ENCODE measurements at places on chromosomes 13 and 19.

- DNase-seq, result no peak
Observed at GRCh38 chr19:14530005-14530348, 583 bp downstream of the TECR start.

GRCh38 chr19:1864480-1865171 lies 1.2 kb upstream of the KLF16 start:
- DNase-seq, result peak; percentile 72

GRCh38 chr13:41900918-41901317 lies 60.0 kb downstream of the VWA8 start:
- peak; percentile 65 for DNase-seq

DNA sequence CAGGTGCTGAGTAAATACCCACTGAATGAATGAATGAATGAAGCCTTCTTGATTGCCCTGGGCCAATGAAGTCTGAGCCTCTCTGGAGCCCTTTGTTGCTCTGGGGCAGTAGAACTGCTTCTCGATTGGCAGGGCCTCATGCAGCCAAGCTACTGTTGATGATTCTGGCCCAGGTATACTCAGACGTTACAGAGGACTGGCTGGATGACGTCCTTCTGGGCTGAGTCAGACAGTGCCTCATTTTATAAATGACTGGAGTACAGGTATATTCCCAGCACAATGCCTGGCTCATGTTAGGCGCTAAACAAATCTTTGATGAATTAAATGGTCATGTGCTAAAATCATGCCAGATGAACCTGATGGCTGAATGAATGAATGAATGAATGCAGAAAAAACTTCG lies 243.8 kb upstream of the MAB21L1 start:
- DNase-seq, result no peak

- DNase-seq, result no peak
Observed at GRCh38 chr19:47726467-47726866, 13.2 kb downstream of the EHD2 start.

- DNase-seq, result no peak
Observed at GRCh38 chr13:52395704-52396103, 10.3 kb downstream of the THSD1 start.

DNA sequence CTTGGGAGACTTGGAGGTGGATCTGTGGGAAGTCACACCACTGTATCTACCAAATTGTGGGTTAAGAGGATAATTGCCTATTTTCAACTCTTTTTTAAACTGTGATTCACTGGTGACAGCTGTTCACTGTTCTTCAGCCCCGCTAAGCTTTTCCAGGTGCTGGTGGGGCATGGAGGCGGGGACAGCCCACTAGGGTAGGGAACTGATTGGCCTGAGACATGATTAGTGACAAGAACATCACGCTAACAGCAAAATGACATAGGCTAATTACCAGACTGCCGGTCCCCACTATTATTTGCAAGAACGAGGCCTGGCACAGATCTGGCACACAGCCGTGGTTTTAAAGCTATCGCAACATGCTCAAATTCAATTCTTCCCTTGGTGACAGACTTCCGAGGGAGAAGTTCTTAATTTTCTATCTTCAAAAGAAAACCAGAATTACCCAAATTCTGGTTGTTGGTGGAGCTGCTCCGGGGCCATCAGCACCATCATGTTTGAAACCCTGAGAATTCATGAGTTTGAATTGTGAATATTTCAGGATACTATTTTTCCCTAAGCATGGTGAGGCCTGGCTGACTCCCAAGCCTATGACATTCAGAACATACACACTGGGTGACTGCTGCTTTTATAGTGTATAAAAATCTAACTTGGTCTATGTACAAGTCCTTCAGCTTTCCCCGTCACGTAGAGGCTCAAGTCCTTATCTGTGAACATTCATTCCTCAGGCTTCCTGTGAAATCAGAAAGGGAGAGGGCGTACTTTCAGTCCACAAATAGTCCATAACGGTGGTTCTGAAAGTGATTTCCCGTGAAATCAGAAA lies 17.9 kb downstream of the DOCK9 start:
- DNase-seq, result no peak

- DNase-seq, result no peak
Observed at GRCh38 chr13:33283195-33283911, 2.2 kb downstream of the STARD13 start.

GRCh38 chr19:45529420-45529785 lies 22.1 kb downstream of the VASP start:
- DNase-seq, result no peak

GRCh38 chr19:16258440-16258903 lies 60.8 kb downstream of the AP1M1 start:
- DNase-seq, result no peak

DNA sequence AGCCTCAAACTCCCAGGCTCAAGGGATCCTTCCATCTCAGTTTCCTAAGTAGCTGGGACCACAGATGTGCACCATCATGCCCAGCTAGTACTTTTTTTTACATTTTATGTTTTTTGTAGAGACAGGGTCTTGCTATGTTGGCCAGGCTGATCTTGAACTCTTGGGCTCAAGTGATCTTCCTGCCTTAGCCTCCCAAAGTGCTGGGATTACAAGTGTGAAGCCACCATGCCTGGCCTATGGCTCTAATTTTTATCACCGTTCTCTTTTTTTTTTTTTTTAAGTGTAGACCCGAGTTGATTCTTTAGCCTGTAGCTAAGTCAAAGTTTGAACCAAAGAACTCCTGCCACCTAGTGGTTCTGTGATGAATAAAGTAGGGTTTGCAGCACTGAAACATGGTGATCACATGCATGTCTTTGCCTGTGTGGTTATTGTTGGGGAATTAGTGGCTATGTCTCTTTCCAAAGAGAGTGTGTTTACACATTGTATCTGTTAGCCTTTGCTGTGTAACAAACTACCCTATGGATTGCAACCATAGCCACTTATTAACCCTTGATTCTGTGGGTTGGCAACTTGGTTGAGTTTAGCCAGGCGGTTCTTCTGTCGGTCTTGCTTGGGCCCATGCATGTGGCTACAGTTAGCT lies 11.6 kb downstream of the NFILZ start:
- no peak for DNase-seq

- no peak for DNase-seq
Observed at GRCh38 chr13:27041341-27041740, 130.3 kb downstream of the USP12 start.

DNA sequence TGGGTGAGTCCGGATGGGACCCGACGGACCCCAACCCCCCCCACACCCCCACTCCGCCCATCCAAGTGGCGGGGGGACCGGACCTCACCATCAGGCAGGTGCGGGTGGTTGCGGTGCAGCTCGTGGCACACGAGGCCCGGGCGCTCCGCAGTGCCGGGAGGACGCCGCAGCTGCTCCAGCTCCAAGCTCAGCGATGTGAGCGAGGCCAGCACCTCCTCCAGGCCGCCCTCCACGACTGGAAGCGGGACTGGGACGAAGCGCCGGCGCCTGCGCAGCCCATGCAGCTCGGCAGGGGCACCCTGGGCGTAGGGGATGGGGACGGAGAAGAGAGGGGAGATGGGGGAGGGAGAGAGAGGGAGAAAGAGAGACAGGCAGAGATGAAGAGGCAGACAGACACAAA lies 30.1 kb upstream of the OLFM2 start:
- DNase-seq, result peak; percentile 5

DNA sequence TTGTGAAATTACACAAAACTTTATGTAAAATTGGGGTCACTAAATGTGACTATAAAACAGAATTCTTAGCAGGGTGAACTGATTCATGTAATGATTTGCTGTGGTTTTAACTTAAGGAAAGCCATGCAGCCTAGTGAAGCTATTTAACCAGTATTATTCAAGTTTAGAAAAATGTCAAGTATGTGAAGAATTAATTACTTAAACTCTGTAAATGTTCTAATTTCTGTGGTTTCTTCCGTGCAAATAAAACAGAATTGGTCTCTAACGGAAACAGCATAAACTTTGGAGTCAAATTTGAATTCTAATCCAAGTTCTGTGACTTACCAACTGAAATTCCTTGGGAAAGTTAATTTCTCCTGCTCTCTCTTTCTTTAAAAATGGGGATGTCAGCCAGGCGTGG lies 13.3 kb downstream of the CDC16 start:
- DNase-seq, result no peak

DNA sequence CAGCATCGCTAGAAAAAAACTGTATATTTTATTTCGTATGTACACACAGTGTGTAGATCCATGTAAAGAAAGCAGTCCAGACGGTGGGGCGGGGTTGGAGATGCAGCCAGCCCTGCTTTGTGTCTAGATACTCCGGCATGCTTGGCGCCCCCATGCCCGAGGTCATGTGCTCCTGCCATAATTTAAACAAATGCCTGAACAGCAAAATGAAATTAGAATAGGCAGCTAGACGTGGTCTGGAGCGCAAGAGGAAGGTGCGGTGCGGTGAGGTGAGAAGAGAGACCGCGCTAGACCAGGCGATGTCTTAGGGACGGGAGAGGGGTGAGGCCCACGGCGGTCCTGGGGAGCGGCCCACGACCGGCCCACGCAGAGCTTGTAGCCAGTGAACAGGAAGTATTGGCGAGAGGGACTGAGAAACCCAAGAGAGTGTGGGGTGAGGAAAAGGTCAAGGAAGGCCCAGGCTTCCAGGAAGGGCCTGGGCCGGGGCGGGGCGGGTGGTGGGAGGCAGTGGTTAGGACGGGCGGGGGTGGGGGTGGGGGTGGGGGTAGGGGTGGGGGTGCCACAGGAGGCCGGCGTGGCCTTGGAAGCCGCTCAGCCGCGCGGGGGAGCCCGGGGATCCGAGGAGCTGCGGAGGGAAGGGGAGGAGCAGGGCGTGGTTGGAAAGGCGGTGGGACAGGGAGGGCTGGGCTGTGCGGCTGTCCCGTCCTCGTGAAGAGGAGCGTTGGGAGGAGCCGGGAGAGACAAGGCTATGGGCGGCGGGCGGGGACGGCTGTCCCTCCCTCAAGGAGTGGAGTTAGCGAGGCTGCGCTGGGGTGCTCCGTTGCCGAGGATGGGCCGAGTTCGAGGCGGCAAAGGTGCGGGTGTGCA lies 254.7 kb upstream of the SGCG start:
- no peak for DNase-seq

DNA sequence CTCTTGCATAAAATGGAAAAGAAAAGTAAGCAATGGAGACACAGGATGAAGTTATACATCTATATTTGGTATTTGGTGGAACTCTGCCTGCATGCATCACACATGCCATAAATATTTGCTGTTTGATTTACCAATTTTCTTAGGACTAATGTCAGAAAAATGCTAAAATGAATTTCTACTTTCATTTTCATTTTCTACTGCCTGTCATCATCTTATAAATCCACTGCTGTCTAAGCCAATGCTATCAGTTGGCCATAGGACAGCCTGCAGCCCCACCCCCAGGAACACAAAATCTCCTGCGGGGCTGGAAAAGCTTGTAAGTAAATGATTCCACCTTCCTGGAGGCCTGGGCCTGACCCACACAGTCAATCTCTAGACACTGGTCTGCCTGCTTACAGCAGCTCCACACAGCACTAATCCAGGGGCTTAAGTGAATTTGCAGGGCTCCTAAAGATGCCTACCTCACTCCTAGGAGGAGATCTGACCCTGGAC lies 122.0 kb downstream of the ENOX1 start:
- DNase-seq, result peak; percentile 4

DNA sequence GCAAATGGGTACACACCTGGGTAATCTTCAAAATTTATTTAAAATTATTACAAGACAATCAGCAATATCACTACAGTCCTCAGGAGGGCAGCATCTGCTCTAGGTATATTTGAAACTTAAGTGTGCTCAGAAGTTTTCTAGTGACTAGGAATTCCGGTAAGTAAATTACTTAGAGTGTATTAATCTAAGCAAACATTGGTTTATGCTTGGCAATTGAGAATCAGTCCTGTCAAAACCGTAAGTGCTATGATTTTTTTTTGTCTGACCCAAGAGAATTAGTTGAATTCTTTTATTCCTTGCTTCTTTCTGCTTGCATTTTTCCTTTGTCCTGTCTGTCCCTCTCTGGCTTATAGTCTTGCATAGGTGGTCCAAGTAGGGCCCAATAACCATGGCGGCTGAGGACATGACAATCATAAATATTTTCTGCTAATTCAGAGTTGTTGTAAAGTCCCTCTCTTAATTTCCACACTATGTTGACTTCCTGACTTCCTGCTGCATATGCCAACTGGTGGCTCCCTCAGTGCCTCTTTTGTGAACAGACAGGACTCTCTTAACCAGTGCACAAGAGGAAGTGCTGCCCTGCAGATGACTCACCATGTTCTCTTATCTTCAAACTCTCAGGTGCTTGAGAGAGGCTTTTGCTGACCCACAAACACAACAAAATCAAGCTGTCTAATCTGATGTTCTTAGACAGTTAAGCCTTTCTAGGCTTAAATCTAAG lies 82.2 kb downstream of the SLAIN1 start:
- peak; percentile 23 for DNase-seq

GRCh38 chr19:18607226-18608101 lies 865 bp upstream of the CRLF1 start:
- no peak for DNase-seq

- DNase-seq, result no peak
Observed at GRCh38 chr13:96431044-96431581, 341.2 kb downstream of the HS6ST3 start.

DNA sequence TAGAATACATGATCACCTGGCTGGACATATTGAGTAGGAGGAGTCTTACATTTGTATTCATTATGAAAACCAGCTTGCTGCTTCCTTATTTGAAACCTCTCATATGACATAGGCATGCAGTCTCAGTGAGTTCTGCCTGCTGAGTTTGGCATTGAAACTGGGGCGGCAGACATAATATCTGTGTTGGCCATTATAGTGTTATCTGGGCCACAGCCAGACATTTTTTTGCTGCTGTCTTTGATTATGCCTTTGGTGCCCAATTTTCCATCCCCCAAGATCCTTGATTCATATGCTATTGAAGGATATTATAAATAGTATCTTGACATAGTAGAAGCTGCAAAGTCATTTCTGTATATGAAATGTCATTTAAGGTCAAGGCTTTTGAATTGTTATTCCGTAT lies 15.8 kb downstream of the FREM2 start:
- no peak for DNase-seq

DNA sequence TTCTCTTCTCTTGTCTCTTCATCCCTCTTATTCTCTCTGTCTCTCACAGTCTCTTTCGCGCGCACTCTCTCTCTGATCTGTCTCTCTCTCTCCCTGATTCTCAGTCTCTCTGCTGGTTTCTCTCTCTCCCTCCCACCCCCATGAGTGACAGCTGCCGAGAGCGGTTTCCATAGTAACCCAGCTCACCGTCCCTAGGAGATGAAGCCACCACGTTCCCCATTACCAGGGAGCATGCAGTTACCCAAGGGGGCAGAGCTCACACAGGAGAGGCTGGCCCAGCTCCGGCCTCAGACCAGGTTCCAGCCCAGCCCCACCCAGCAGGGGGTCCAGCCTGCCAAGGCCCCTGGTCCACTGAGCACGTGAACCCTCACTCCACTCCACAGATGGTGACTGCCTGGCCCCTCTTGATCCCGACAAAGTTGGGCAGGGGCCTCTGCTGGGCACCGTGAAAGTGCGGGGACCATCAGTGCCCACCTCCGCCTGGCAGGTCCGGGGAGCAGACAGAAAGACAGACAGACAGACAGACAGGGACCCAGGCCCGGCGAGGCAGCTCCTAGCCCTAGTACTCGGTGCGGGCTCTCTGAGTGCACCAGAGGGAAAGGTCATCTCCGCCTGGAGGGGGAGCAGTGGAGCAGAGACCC lies 50.6 kb downstream of the CELF5 start:
- DNase-seq, result peak; percentile 70

- DNase-seq, result no peak
Observed at GRCh38 chr19:10295847-10296591, 6.3 kb downstream of the ICAM5 start.

GRCh38 chr13:96730676-96731075 lies 263.6 kb downstream of the OXGR1 start:
- DNase-seq, result no peak

All from activated CD4-positive, alpha-beta T cell treated with anti-CD3 and anti-CD28 coated beads for 48 hours (primary cell).